Kidney epithelial cell (primary cell): ENCODE measurements at places on chromosomes 2 and 18. TPM values are rescaled to one million over a fixed set of nuclear protein-coding genes. Genes with fewer than 3 reads are reported as not detected.

Gene ADD2
- 8.9 and 9.9 TPM in 2 replicates for total RNA-seq

DNA sequence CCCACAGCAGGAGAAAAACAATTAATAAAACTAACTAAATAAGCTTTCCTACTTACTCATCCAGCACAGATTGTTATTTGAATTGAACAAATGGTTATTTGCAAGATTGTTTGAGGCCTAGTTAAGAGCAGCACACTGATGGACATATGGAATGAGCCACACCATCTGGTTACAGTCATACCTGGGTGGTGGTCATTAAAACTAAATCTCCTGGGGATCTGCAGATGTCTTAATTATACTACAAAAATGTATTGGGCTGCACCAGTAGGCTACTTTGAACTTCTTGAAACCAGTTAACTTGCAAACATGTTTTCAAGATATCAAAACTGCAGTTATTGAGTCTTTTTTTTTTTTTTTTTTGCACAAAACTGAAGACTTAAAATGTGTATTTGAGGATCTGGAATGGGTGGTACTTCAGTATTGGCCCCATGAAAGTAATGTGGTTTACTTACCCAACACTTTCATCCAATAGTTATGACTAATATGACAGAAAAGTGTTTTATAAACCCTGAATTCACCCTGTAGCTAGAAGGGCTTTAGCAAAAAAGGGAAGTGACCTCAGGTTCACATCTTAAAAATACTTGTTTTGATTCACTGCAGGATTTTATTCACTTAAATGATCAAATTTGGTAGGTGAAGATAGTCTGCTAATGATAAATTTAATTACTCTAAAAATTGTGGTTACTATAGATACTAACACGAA, 10.8 kb downstream of the AGFG1 start:
- no peak for DNase-seq

- no peak for DNase-seq
Measured at GRCh38 chr18:58792086-58792485, 72.6 kb upstream of the ZNF532 start.

- DNase-seq = no peak
Measured at GRCh38 chr18:33576999-33577646, 896 bp upstream of the ASXL3 start.

DNA sequence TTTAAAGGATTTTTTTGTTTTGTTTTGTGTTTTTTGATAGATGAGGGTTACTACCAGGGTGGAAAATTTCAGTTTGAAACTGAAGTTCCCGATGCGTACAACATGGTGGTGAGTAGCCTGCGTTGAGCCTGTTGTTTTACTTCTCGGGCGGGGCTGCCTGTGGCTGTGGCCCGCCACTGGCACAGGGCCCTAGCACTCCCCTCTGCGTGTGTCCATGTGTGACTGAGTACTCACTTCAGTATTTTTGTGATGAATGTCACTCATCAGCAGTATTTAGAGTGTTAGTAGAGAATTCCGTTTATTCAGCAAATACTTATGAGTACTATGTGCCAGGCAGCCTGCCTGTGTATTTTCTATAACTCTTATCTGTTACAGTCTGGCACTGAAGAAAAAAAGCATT, 44.3 kb upstream of the SCLY start:
- no peak for DNase-seq

- DNase-seq = no peak
Measured at GRCh38 chr2:168107322-168107721, 140.1 kb downstream of the STK39 start.

GRCh38 chr2:11567631-11568031, 33.8 kb downstream of the GREB1 start:
- DNase-seq = no peak

- DNase-seq = no peak
Measured at GRCh38 chr2:235634435-235635158, 140.8 kb downstream of the AGAP1 start.

- DNase-seq = no peak
Measured at GRCh38 chr2:110747522-110748488, 15.4 kb downstream of the ACOXL start.
